ENCODE measurements at places on chromosomes 3 and 15. TPM values are rescaled to one million over a fixed set of nuclear protein-coding genes. Genes with fewer than 3 reads are reported as not detected.

The TRAIP gene
- 1.3 TPM for total RNA-seq

DNA sequence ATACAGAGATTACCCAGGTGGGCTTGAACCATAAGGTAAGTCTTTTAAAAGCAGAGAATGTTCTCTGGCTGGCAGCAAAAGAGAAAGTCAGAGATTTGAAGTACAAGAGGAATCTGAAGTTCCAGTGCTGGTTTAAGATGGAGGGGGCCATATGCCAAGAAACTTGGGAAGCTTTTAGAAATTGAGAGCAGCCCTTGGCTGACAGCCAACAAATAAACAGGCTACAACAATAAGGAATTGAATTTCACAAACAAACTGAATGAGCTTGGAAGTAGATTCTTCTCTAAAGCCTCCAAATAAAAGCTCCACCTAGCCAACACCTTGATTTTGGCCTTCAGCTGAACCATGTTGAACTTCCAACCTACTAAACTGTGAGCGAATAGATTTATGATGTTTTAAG, 85.7 kb downstream of the TRIM42 start:
- no peak for DNase-seq
- H3K27me3 ChIP-seq = peaks cover 8% of the 10 kb centered on the region
- H3K4me1 ChIP-seq = no peaks in the 10 kb centered on the region
- H3K4me3 ChIP-seq = no peak overlapping the region
- no peak overlapping the region for H3K27ac ChIP-seq

DNA sequence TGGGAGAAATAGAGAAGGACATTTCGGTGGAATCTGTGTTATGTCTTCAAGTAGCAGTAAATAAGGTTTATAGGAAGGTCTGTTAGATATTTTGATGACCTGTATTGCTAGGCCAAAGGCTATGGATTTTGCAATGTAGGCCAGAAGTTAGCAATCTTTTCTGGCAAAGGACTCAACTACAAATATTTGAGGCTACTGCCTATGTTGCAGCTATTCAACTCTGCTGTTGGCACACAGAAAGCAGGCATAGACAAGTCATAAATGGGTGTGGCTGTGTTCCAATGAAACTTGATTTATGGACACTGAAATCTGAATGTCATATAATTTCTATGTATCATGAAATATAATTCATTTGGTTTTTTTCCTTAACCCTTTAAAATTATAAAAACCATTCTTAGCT, 438.7 kb upstream of the C2CD4B start:
- no peak overlapping the region for H3K4me3 ChIP-seq
- peaks cover 5% of the 10 kb centered on the region for H3K4me1 ChIP-seq
- H3K27me3 ChIP-seq = no peaks in the 10 kb centered on the region
- no peaks in the 10 kb centered on the region for H3K36me3 ChIP-seq
- H3K27ac ChIP-seq = no peak overlapping the region
- no peak for DNase-seq

The CADM2 gene
- 0.30 TPM for total RNA-seq

The BFSP2 gene
- not detected for total RNA-seq

The GREM1 gene
- 0.36 TPM for total RNA-seq

- H3K27ac ChIP-seq = no peak overlapping the region
- H3K36me3 ChIP-seq = peaks cover 50% of the 10 kb centered on the region
- H3K27me3 ChIP-seq = no peaks in the 10 kb centered on the region
- peaks cover 10% of the 10 kb centered on the region for H3K4me1 ChIP-seq
- no peak for DNase-seq
- no peak overlapping the region for H3K4me3 ChIP-seq
Observed at GRCh38 chr15:90939756-90940155, 4.7 kb downstream of the UNC45A start.

GRCh38 chr15:65533057-65533756, 2.9 kb downstream of the HACD3 start:
- no peaks in the 10 kb centered on the region for H3K36me3 ChIP-seq
- peaks cover 6% of the 10 kb centered on the region for H3K4me1 ChIP-seq
- H3K27ac ChIP-seq = no peak overlapping the region
- H3K4me3 ChIP-seq = no peak overlapping the region
- no peak for DNase-seq
- no peaks in the 10 kb centered on the region for H3K27me3 ChIP-seq

DNA sequence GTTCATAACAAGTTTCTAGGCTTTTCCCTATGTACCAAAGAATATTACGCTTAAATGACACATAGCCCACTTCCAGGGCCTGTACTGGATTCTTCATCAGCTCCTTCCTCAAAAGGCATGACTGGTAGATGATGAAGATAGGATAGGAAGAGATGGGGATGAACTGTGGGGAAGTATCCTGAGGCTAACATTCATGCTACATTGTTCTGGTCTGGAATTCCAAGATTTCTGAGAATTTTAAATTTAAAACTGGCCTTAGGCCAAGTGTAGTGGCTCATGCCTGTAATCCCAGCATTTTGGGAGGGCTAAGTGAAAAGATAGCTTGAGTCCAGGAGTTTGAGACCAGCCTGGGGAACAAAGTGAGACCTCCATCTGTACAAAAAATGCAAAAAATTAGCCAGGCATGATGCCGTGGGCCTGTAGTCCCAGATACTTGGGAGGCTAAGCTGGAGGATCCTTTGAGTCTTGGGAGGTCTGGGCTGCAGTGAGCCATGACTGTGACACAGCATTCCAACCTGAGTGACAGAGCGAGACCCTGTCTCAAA, 160.1 kb upstream of the PLAAT1 start:
- DNase-seq = no peak
- no peak overlapping the region for H3K4me3 ChIP-seq
- H3K36me3 ChIP-seq = no peaks in the 10 kb centered on the region
- H3K4me1 ChIP-seq = no peaks in the 10 kb centered on the region

Measured in heart right ventricle (tissue), 16 donors.